ENCODE measurements at places on chromosomes 3 and 15. TPM values are rescaled to one million over a fixed set of nuclear protein-coding genes. Genes with fewer than 3 reads are reported as not detected.

DNA sequence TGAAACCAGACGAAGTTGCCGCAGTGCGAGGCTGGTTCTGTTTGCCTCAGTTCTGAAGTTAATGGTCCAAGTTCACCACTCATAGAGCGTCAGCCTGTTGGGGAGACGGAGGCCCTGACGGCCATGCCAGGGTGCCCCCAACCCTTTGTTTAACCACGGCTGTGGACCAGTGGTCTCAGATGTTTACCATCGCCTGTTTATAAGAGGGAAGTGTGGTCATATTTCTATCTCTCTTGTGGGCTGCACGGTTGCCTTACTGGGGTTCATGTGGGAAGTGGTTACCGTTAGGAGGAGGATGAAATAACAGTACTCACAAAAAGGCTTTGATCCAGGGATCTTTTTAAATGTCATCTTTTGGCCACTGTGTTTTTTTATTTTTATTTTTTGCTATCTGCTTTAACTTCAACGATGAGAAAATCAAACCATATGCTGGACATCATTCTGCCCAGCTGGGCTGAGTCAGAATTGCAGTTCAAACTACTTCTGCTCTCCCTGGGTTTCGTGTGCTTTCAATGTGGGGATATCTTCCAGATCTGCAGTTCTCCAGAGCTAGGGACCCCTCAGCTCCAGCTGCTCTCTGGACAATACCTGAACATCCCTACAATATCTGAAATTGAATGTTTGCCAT, 17.8 kb downstream of the SMAD3 start:
- DNase-seq, result no peak

- no peak for DNase-seq
Observed at GRCh38 chr15:51363383-51363782, 21.9 kb downstream of the GLDN start.

DNA sequence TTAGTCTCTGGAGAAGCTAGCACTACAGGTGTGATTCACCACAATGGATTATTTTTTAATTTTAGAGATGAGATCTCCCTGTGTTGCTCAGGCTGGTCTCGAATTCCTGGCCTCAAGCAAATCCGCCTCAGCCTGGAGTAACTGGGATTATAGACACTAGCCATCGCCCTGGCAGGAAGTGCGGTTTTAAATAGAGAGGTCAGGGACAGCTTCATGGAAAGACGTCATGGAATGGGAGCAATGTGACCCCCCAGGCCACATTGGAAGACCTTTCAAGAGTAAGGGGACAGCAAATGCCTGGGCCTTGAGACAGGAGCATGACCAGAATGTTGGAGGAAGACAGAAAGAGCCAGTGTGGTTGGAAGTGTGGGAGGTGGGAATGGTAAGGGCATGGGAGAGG, 2.2 kb upstream of the ISG20 start:
- DNase-seq, result no peak

- no peak for DNase-seq
Observed at GRCh38 chr3:135097276-135097946, 302.4 kb downstream of the EPHB1 start.

- no peak for DNase-seq
Observed at GRCh38 chr3:184486614-184487013, 75.0 kb upstream of the EPHB3 start.

DNA sequence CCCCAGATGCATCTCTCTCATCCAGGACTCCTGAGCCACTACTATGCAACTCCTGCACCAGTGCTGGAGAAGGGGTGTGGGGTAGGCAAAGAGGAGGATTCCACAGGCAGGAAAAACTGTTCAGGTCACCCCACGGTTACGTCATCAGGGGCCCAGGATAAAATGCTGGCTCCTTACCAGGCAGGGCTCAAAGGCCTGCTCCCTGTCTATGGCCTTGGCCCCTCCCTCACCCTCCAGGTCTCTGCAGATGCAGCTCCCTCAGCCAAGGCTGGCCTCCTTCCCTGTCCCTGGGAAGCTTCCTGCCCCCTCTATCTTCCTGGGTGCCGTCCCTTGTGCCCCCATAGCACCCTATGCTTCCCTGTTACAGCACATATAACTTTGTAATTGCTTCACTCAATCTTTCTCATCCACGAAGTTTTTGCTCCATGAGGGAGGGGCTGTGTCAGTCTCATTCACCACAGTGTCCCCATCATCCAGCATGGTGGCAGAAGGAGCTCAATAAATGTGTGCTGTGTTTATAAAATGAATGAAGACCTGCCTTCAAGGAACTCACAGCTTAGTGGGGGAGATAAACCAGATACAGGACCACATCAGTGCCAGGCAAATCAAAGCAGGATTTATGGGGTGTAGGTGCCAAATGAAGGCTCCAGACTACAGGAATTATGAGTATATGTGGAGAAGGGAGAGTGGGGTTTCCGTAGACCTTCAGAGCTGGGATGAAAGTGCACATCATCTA, 18.6 kb downstream of the KBTBD13 start:
- no peak for DNase-seq

- no peak for DNase-seq
Observed at GRCh38 chr3:107184375-107184774, 192.9 kb upstream of the CCDC54 start.

DNA sequence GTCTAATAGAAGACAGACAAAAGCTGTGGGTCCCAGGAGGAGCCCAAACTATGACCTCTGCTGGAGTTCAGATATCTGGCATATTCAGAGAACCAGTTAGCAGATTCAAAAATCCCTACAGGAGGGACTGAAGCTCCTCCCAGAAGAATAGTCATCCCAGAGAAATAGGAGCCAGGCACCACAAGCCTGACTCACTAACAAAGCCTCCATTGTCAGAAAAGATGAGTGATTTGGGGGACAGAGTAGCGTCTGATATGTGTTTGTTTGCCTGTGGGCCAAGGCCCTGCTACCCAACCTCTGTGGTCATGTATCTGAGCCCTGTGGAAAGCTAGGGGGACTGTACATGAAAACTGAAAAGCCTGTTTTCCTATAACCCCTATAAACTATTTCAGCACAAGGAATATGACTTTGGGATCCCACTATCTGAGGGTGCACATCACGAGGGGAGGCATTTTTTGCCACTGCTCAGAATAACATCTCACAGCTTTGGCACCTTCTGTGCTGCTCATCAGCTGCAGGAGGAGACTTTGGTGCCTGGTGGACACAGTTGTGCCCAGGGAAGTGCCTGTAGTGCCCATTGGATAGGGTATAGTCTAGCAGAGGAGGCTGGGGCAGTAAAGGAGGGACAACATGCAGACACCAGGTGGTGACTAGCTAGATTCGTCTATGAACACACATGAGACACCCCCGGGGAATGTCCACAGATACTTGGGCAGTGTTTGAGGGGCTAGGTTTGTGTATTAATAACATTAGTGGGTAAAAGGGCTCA, 9.7 kb upstream of the LARP6 start:
- no peak for DNase-seq

GRCh38 chr3:8403996-8404395, 97.6 kb upstream of the LMCD1 start:
- DNase-seq, result no peak

DNA sequence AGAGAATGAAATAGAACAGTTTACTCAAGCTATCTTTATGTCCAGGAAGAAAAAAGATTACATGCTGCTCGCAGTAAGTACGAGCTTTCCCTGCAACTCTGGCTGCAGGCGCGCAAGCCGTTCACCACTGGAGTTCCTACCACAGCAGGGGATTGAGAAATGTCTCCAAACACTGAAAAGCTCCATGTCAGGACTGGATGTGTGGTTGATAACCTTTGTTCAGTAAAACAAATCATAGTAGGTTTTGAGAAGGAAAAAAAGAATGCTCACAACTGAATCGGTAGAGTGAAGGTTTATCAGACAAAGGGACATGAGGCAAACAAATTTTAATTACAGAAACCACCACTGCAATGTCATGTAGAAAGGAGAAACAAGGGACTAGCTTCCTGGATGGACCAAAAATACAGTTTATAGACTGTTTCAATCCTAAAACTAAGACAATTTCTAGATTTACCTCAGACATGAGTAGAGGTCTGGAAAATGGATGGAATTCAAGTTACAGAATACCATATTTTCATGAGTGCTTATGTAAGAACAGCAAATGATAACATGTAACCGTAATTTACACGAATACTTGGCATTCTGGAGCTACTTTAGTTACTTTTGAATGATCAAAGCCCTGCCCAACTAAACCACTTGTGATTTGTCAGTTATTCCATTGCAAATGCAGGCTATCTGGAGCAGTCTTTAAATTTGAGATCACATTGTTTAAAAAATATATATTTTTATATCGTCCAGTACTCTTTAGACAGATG, 471.1 kb downstream of the SHQ1 start:
- no peak for DNase-seq

- DNase-seq, result no peak
Observed at GRCh38 chr3:1661839-1662238, 436.8 kb upstream of the CNTN4 start.

- no peak for DNase-seq
Observed at GRCh38 chr3:151552589-151552988, 91.7 kb upstream of the IGSF10 start.

- no peak for DNase-seq
Observed at GRCh38 chr3:59535791-59536221, 486.0 kb upstream of the CFAP20DC start.

- DNase-seq, result no peak
Observed at GRCh38 chr15:65936282-65936681, 67.0 kb downstream of the RAB11A start.

Gene UPK1B
- 0.23 TPM for total RNA-seq

Measured in liver (tissue), 10 donors.